Activated CD8-positive, alpha-beta memory T cell treated with anti-CD3 and anti-CD28 coated beads, Interleukin-2, amount 50 U/mL, for 4 hours (primary cell): ENCODE measurements at places on chromosomes 3 and 15.

DNA sequence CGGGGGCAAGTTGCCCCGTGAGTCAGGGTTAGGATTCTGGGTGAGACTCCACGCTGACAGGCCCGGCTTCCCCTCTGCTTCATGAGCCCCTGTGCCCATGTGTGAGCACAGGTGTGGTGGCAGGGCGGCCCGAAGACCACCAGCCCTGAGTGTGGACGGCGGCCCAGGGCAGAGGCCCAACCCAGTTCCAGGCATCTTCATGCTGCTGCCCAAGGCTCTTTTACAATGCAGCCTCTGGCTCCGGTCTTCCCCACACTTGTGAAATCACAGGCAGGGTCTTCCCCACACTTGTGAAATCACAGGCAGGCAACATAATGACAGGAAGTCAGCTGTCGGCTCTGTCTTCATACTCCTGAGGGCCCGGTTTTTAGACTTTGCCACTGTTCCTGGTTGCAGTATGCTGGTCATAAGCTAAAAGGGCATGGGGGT is 78.8 kb downstream of the AAGAB start:
- DNase-seq, result no peak

GRCh38 chr3:142888481-142889211 is at the start of gene PCOLCE2:
Gene PCOLCE2, minus strand, starts transcription at chr3:142889083. Its CDS starts 187 bp downstream, at chr3:142888896.
- peak; percentile 16 for DNase-seq

DNA sequence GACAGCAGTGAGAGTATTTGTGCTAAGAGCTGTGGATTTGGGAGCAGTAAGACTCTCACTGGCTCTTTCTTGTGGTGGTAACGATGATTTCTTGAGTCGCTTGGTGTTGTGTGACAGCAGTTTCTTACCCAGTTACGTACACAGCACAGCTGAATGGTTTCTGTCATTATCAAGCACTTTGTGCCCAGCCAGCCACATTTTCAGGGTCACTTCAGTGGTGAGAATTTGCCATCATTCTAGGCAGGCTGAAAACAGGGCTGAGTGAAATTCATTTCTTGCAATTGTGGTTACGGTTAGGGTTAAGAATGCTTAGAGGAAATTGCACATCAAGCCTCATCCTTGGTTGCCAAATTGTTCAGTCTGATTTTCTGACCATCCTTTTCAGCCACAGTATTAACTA is 130.1 kb downstream of the RYR3 start:
- no peak for DNase-seq

DNA sequence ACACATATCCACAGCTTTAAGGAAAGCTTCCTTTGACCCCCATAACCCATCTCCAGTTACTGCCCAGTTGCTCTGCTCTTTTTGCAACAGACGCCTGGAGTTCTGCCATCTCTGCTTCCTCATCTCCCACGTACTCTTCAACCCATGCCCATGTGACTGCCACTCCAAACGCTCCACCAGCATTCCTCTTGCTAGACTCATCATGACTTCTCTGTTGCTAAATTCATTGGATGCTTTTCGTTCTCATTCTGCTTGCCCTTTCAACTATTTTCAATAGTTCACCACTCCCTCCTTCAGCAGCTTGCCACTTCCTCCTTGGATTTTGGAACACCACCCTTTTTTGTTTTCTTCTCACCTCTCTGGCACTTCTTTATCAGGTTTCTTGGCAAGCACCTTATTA is 2.7 kb upstream of the KNSTRN start:
- DNase-seq, result no peak

- no peak for DNase-seq
Observed at GRCh38 chr3:105359098-105359762, 7.5 kb upstream of the ALCAM start.
